ENCODE measurements at places on chromosomes 12 and 14.
A peak's percentile ranks its signal among the peaks of the same experiment; 100 is the strongest.

DNA sequence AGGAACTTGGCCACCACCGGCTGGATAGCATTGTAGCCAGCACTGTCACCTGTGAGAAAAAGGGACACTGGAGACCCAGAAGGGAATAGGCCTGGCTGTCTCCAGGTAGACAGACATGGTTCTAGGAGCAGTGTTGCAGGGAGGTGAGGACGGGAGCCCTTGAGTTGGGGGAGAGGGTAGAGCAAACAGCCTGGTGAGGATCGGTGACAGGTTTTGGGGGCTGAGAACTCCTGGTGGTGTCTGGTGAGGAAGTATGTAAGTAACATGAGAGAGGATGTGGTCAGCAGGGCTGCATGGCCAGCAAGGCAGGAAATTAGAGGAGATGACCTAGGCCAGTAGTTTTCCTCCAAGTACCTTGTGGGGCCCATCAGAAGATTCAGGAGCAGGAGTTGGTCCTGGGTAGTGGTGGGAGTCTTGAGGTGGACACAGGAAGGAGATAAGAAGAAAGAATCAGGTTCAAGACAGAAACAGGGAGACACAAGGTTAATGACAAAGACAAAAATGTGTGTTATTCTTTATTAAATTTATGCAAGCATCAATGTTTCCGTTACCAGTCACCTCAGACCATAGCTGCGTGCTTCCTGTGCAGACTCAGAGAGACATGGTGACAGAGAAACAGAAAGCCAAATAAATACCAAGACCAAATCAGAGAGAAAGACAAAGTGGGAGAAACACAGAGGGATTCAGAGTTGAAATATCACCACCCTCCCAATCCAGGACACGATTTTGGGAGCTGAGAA lies at the start of gene ARHGAP9:
Gene ARHGAP9 (minus strand): TSS at position 491 of the 740 bp plus-strand sequence. CDS start 460 bp downstream, at position 31.
- no peak for DNase-seq

GRCh38 chr12:30191696-30192455 lies 408.1 kb upstream of the TMTC1 start:
- no peak for DNase-seq

- no peak for DNase-seq
Measured at GRCh38 chr12:63042646-63043045, 107.7 kb upstream of the PPM1H start.

GRCh38 chr14:41666301-41666700 lies 59.6 kb downstream of the LRFN5 start:
- no peak for DNase-seq

- no peak for DNase-seq
Measured at GRCh38 chr12:9751204-9752144, 9.2 kb downstream of the CD69 start.

DNA sequence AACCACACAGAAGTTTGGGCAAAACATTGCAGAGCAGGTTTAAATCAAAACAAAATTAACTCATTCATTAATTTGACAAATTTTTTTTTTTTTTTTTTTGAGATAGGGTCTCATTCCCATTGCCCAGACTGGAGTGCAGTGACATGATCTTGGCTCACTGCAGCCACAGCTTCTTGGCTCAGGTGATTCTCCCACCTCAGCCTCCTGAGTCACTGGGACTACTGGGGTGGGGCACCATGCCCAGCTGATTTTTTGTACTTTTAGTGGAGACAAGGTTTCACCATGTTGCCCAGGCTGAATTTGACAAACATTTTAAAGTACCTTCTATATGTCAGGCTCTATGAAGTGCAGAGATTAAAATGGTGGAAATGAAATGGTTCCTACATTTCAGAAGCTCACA lies 257.1 kb upstream of the NPAS3 start:
- DNase-seq = no peak

GRCh38 chr14:57656853-57657252 lies 163.2 kb upstream of the CCDC198 start:
- no peak for DNase-seq

GRCh38 chr14:102949062-102949800 lies 26.8 kb downstream of the AMN start:
- DNase-seq = no peak

- peak; percentile 19 for DNase-seq
Measured at GRCh38 chr14:52131640-52132320, 62.9 kb upstream of the NID2 start.

DNA sequence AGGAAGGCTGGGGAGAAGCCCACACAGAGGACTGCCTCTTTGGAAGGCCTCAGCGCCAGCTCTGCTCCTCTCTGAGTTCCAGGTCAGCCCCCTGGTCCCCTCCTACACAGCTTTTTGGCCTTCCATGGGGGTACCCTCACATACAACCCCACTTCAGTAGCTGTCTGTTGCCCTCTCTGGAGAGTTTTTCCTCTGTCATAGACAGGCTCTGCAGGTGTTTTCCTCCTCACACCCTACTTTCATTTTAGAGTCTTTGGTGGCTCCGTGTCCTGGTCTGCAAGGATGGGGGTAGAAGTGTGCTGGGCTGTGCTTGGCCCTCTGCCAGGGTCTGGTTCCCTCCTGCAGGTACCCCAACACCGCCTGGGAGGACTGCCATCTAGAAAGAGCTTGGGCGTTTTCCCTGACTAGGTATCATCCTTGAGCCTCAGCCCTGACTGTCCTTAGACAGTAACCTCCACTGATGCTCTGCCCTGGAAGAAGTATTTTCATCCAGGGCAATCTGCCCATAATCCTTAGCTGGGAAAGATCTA lies 15.1 kb downstream of the ZDHHC22 start:
- no peak for DNase-seq

DNA sequence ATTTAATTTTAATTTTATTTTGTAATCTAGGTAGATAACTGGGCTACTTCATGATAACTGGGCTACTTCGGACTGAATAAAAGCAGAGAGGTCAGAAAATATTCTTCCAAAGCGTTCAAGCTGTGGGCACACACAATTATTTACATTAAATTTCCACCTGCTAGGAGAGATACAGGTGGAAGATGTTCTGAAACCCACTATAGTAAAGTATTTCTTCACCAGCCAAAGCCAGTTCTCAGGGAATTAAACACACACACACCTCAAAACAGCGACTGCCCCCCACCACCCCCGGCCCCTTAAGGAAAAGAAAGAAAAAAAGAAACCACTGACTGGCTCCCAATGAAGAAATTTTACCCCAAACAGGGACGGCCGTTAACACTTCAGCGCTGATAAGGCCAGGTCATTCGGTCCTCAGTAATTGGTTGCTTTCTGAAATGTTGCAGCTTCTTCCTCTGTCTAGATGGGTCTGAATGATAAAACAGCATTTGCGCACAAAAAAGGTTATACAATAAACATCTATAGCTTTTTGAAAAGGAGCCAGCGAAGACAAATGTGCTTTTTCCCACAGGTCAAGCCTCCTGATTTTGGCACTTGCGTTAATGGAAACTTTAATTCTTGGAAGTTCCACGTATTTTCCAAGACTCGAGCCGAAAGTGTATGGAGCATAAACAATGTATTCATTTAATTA lies 771 bp upstream of the KCNJ8 start:
- DNase-seq = no peak

- no peak for DNase-seq
Measured at GRCh38 chr12:8609061-8609570, 3.5 kb downstream of the AICDA start.

DNA sequence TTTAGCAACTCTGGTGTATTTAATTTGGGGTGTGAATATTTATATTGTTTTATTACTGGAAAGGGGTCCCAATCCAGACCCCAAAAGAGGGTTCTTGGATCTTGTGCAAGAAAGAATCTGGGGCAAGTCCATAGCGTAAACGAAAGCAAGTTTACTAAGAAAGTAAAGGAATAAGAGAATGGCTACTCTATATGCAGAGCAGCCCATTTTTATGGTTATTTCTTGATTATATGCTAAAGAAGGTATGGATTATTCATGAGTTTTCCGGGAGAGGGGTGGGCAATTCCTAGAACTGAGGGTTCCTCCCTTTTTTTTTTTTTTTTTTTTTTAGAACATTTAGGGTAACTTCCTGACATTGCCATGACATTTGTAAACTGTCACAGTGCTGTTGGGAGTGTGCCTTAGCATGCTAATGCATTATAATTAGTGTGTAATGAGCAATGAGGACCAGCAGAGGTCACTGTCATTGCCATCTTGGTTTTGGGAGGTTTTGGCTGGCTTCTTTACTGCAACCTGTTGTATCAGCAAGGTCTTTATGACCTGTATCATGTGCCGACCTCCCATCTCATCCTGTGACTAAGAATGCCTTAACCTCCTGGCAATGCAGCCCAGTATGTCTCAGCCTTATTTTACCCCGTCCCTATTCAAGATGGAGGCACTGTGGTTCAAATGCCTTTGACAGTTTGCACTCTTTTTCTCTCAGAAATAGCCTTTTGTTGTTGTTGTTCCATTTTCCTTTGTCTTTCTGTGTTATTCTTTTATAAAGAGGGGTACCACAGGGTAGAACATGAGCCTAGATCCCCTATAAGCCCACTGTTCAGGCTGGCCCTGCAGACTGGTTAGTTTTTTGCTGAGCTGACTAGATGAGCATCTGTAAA lies 75.5 kb upstream of the DCD start:
- no peak for DNase-seq

DNA sequence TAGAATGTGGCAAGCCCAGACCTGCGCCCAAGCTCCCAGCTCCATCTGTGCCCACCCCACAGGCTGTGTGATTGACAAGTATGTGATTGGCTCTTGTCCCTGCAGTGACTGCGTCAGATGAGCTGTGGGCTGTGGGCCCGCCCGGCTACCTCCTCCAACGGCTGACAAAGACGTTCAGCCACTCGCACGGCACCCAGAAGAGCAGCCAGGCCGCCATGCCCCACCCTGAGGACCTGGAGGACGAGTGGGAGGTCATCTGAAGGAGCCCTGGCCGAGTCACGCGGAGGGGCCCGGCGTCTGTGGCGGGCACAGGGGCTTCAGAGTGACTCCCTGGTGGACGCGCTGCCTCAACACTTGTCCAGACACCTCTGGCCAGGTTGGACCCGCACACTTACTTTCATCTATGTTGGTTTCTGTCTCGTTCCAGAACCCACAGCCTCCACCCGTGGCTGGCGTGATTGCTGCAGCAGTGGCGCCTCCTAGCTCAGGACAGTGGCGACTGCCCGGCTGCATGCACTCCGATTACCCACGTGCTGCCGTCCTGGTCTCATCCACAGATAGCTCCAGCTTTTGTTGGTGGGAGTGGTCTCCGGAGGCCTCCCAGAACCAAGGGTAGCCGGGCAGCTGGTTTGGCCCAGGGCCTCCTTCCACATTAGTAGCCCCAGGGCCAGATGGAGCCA lies 11.4 kb downstream of the ANKRD9 start:
- no peak for DNase-seq

- DNase-seq = no peak
Measured at GRCh38 chr12:106178562-106178961, 39.8 kb upstream of the NUAK1 start.

DNA sequence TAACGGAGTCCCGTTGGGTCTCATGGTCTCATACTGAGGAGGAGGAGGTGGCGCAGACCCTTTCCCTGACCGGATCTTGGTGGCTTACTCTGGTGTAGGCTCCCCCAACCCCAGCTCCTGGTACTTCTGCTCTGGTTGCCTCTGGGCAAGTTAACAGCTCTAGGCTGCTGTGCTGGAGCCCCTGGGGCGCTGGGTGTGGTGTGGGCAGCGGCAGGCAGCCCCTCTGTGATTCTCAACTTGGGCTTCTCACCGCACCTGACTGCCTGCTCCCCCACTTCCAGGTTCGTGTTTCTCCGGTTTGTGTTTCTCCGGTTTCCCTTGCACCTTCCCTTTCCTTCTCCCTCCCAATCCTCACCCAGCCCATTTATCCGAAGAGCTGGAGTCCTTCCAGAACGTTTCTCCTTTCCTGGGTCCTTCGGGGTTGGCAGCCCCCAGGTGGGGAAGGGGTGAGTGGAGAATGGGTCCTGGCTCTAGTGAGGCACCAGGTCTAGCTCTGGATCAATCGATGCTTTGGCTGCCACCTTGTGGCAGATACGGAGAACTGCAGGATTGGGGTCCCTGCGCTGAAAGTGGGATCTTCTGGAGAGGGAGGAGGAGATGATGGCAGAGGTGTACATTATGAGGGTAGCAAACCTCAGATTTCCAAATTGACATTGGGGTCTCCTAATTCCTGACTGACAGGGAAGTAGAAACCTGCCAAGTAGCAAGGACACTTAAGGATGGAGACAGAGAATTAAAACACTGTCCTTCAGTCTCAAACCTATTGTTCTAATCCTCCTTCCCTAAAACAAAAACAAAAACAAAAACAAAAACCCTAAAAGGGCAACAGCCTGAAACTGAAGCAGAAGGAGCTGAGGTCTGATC lies 8.3 kb downstream of the CISTR start:
- DNase-seq = peak; percentile 13

GRCh38 chr12:16972923-16973770 lies 367.2 kb upstream of the LMO3 start:
- no peak for DNase-seq

DNA sequence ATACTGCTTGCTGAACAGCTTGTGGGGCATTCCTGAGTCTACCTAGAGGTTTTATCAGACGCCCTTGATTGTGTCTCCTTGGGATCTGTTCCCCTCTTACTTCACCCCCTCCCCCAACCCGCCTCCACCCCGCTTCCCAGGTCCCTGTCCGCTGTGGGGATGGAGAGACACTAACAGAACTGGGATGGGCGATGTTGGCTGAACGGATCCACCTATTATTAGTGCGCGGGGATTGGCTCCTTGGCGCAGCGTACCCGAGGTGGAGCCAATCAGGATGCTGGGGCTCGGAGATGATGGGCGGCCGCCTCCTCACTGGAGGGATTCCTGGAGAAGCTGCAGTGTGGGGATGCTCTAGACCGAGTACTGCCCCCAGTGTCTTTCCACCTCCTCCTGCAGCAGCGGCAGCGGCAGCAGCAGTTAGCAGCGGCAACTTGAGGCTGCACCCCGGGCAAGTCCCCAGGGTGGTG lies at the start of gene SYT1:
Gene SYT1 (plus strand): TSS at position 372 of the 467 bp plus-strand sequence.
- peak; percentile 50 for DNase-seq

DNA sequence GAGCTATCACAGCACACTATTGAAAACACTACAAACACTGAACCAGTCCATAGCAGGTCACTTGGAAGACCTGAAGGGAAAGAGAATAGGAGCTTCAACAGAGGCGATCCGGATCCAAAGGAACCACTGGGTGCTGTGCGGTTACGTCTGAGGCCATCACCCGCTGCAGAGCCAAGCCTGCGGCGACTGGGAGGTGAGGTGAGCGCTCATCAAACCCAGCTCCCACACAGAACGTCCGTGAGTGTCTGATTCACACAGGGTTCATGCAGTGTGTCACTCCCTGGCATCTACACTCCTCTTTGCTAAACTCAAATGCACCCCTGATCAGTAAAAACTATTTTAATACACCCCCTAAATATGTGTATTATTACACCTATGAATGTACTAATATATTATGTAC lies 64.1 kb downstream of the TMEM132D start:
- DNase-seq = no peak

- no peak for DNase-seq
Measured at GRCh38 chr12:50453872-50454271, 50.9 kb upstream of the DIP2B start.

- DNase-seq = no peak
Measured at GRCh38 chr12:12350868-12351463, 924 bp upstream of the MANSC1 start.
